T-helper 22 cell (primary cell): ENCODE measurements at places on chromosomes 13 and 19.

DNA sequence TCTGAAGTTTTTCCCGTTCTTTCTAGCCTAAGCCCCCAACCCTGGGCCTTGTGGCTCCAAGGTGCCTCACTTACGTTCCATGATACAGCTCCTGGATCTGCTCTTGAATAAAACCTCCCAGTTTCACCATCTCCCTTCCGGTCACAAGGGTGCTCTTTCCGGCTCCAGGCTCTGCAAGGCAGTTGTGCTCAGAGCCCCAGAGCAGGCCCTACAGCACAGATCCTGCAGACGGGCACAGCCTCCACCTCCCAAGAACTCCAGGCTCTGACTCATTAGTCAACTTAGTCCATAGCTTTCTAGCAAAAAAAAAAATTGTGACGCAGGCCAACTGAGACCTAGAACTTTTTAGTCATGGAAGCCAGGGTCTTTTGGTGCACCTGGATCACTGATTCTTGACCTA lies 33.9 kb upstream of the SLC7A10 start:
- DNase-seq, result no peak

DNA sequence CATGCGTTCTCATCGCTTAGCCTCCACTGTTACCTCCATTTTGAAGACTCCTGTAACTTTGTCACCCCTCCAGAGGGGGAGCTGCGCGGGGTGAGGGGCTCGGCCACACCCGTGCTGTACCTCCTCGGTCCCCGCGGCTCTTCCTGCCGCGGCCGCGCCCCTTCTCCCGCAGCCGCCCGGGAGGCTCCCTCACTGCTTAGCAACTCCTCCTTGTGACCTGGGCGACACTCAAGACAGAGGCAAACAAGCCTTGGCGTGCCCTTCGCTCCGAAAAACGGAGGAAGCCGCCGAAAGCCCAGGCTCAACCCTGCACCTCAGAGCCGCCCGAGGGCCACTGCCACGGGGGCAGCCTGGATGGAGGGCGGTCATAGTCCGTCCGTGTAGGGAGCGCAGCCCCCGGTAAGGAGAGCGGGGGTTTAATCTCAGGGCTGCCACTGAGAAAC lies 494.3 kb downstream of the FOXO1 start:
- no peak for DNase-seq

DNA sequence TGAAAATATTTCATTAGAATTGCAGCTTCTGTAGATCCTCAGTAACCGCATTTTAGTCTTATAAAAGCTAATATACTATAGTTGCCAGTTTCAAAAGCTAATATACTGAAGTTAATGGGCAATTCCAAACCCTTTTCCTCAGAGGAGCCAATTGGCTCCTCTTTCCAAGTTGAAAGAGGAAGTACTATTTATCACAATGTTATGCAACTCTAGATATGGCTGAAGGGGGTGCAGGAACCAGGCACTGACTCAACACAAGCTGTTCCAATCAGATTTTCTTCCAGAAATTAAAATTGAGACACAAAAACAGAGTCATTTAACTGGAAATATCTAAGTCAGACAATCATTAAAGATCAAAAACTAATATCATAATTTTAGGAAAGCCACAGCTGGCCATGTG lies 258.9 kb downstream of the PCDH20 start:
- DNase-seq, result no peak

GRCh38 chr13:46520166-46520565 lies 32.8 kb upstream of the LRCH1 start:
- DNase-seq, result no peak

GRCh38 chr19:41325947-41326706 lies 16.2 kb downstream of the CCDC97 start:
- DNase-seq, result no peak
